Eye (tissue), 1 donor: ENCODE measurements at places on chromosomes 4 and X.

DNA sequence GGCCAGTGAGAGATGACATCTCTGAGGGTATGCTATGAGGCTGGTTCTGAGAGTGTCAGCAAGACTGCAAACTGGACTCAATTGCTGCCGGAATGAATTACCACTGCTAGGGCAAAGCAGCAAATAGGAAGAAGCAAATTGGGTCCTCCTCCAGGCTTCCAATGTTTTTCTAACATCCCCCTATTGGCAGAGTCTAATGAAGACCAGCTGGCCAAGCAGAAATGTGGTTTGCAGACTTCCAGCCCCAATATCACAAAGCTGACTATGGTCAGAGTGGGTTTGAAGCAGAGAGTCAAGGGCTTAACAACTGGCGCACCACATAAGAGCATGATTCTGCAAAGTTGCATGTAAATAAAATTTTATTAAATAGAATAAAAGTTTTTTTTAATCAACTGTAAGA lies 225.4 kb upstream of the GLRA2 start:
- no peak for DNase-seq

DNA sequence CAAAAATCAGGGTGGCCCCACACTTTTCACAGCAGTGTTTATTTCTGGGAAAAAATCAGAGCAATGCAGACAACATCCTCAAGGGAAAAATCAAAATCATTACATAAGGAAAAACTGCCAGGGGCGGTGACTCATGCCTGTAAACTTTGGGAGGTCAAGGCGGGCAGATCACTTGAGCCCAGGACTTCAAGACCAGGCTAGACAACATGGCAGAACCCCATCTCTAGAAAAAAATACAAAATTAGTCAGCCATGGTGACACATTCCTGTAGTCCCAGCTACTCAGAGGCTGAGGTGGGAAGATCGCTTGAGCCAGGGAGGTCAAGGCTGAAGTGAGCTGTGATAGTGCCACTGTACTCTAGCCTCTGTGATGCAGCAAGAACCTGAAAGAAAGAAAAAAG lies 102.8 kb downstream of the NAF1 start:
- DNase-seq = no peak

- DNase-seq = no peak
These were observed 249.9 kb upstream of the GRIA3 start for GRCh38 chrX:122934131-122934530.

DNA sequence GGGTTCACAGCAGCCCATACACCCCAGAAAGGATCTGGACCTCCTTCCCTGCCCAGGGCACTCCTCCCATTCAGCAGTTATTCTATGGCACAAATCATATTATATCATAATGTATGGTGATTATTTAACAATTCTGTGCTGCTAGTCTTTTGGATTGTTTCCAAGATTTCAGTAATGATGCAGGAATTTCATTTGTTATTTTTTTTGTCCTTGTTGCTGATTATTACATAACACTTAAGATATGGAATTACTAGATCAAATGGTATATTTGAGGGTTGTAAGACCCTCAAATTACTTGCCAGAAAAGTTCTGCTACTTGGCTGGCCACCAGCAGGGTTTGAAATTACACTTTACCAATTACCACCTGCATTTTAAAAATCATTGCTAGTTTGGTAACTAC lies 36.4 kb downstream of the QDPR start:
- DNase-seq = no peak

- DNase-seq = no peak
These were observed 437.6 kb upstream of the AGA start for GRCh38 chr4:177879851-177880250.

- DNase-seq = peak; percentile 67
These were observed 48.8 kb downstream of the CLDN34 start for GRCh38 chrX:10015723-10016518.

DNA sequence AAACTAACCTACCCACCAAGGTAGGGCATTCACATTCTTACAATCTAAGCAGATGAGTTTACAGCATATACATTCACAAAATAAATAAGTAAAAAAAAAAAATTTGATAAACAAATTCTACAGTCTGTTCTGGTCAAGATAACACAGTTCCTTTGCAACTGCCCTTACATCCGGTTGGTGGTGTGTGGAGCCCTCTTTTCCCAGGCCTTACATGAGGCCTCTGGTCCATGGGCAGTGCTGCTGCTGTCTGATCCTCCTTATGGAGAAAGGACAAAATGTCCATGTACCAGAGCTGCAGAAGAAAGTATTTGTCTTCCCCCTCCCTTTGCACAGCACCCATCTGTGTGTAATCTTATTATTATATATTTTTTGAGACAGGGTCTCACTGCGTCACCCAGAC lies 2.2 kb upstream of the SEPTIN11 start:
- DNase-seq = no peak

DNA sequence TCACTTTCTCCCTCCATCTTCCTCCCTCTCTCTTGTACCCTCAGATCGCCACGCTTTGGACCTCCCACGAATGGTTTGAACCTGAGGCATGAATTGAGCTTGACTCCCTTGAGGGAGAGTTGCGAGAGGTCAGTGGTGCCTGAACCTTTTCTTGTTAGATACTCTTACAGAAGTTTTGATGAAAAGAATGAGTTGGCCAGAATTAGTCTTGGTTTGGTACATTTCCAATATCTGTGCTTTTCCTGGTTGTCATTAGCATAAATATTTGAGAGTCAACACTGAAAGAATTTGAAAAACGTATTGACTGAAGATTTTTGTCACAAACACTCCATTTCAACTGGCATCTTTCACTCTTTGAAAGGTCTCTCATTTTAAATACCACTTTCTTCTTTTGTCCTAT lies 510.6 kb upstream of the DIPK2B start:
- DNase-seq = no peak

- DNase-seq = no peak
These were observed 182.5 kb upstream of the ARHGEF9 start for GRCh38 chrX:63967551-63967950.

DNA sequence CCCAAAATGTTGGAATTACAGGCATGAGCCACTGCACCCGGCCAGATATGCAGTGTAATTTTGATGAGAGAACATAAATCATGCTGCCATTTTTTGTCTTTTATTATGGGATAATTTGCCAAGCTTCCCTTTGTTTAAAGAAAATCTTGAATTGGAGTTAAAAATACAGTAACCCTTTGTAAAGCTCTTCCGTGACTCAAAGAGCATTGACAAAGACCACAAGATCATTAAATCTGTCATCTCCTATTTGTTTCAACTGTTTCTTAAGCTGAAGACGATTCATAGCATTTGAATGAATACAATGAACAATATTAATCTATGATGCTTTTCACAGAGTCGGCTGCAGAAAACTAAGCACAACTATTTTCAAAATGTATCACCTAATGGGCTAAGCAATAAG lies 132.6 kb downstream of the ANAPC4 start:
- DNase-seq = peak; percentile 75

DNA sequence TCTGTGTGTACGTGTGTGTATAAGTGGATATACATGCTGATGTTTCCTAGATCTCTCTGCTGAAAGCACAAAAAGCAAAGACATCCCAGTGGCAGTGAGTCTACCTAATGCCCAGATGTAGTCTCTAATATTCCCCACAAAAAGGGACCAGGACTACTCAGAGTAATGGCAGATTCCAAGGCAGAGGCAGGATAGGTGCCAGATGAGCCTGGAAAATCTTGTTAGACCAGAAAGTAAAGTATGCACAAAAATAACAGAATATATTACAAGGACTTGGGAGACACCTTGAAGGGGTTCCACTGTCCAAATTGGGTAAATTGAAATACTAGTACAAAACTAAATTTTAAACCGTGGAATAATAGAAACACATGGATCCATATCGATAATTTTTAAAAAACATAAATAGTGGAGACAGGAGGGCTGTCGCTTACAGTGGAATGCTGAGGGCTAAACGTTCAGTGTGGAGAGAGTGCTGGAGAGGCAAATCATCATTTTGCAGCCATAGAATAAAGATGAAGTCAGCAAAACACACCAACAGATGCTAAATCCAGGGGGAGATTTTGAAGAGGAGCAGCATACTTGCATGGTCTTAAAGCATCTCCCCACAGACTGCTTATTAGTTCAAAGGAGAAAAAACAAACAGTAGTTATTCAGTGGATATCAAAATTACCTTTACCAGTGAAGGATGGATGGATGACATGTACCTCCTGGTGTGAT lies 123.4 kb upstream of the TSPAN5 start:
- no peak for DNase-seq

GRCh38 chrX:107117993-107118321 lies 665 bp downstream of the RBM41 start:
- DNase-seq = no peak

- DNase-seq = peak; percentile 75
These were observed 31.2 kb downstream of the CCNI start for GRCh38 chr4:77044461-77045150.

DNA sequence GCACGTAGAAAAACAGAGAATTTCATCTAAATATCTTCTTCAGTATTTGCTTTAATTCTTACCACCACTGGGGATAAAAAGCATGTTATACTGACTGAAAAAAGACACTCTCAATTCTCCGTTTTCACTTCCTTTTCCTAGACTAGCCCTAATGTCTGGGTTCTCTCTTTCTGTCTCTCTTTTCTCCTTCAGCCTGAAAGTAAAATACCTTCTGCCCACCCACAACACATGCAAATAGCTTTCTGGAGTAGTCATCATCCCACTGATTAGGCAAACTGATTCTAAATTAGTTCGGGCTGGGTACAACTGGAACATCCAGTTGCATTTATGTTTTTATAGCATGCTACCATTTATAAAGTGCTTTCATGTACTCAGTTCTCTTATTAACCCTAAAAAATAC lies 142.4 kb upstream of the ANKRD50 start:
- no peak for DNase-seq

GRCh38 chrX:118623062-118623461 lies 104.3 kb upstream of the IL13RA1 start:
- DNase-seq = no peak
